ENCODE measurements at places on chromosomes 4 and X. TPM values are rescaled to one million over a fixed set of nuclear protein-coding genes. Genes with fewer than 3 reads are reported as not detected.

Gene SATL1
- not detected for total RNA-seq

Gene MAGEC1
- not detected for total RNA-seq

Gene MAGEB2
- total RNA-seq, result not detected

Gene DSPP
- total RNA-seq, result not detected

Gene SORBS2
- total RNA-seq, result 0.37 TPM

Gene SSX1
- total RNA-seq, result not detected

Gene COL4A6
- 0.16 TPM for total RNA-seq

Gene HAUS7
- 29.2 TPM for total RNA-seq

Gene MAGEA11
- total RNA-seq, result not detected

Gene PAGE4
- not detected for total RNA-seq

Gene GLOD5
- total RNA-seq, result not detected

Gene ABRAXAS1
- 8.0 TPM for total RNA-seq

Gene STATH
- not detected for total RNA-seq

Gene CFI
- total RNA-seq, result not detected

Gene C4orf17
- not detected for total RNA-seq

Gene HS3ST1
- not detected for total RNA-seq

Gene ZBTB49
- 3.0 TPM for total RNA-seq

Gene REELD1
- total RNA-seq, result not detected

Gene TNIP2
- total RNA-seq, result 30.7 TPM

Gene ETNPPL
- not detected for total RNA-seq

Gene FOXR2
- not detected for total RNA-seq

Gene SPACA5
- not detected for total RNA-seq

Gene PNMA6F
- total RNA-seq, result not detected

Gene LRIT3
- not detected for total RNA-seq

Gene RTL3
- total RNA-seq, result 0.46 TPM

Gene PSAPL1
- total RNA-seq, result not detected

Gene PABPC1L2B
- not detected for total RNA-seq

Gene GSX2
- total RNA-seq, result not detected

Gene PPARGC1A
- total RNA-seq, result not detected

Gene EREG
- total RNA-seq, result 34.4 TPM

Gene ZNF827
- total RNA-seq, result 18.3 TPM

Gene FABP2
- total RNA-seq, result not detected

Gene RPL39
- 1,280 TPM for total RNA-seq

Gene OPRPN
- not detected for total RNA-seq

Gene MAGEA9
- total RNA-seq, result not detected

Gene CXorf65
- total RNA-seq, result not detected

Gene TLR1
- total RNA-seq, result not detected

Gene DHRSX
- 21.7 TPM for total RNA-seq

Gene TEC
- total RNA-seq, result not detected

Gene APEX2
- 15.6 TPM for total RNA-seq

Gene ITM2A
- not detected for total RNA-seq

Gene TXK
- not detected for total RNA-seq

Gene CYLC1
- not detected for total RNA-seq

Gene CEP135
- 4.5 TPM for total RNA-seq

Gene MAOA
- not detected for total RNA-seq

Gene CENPVL1
- not detected for total RNA-seq

Gene CLCN4
- total RNA-seq, result not detected

Gene DCAF4L1
- 0.04 TPM for total RNA-seq

Gene TRIM75
- not detected for total RNA-seq

Gene HSD17B11
- total RNA-seq, result 16.5 TPM

Gene SPANXB1
- total RNA-seq, result not detected

Gene ALB
- total RNA-seq, result not detected

Gene HMGN5
- 2.2 TPM for total RNA-seq

Gene PRAF2
- total RNA-seq, result 84.4 TPM

Gene NHS
- 3.0 TPM for total RNA-seq

Gene LANCL3
- total RNA-seq, result not detected

Gene NFXL1
- total RNA-seq, result 10.3 TPM

Gene XK
- not detected for total RNA-seq

Gene ADAMTS3
- not detected for total RNA-seq
